Liver (tissue), 10 donors: ENCODE measurements at places on chromosomes 7 and 10.

DNA sequence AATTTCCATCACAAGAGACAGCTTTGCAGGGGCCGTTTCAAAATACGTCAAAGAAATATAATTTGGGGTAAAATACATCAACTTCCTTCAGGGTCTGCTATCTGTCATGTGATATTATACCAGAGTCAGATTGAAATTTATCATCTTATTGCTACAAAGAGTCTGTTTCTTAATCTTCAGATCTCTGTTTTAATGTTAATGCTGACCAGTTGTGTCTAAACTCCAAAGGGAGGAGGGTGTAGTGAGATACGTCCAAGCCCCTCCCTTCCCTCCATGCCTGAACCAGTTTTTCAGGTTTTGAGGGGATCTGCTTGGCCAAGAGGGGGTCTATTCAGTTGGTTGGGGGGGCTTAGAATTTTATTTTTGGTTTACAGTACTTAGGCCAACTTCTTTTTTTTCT lies 891.6 kb downstream of the GRM8 start:
- DNase-seq, result no peak

DNA sequence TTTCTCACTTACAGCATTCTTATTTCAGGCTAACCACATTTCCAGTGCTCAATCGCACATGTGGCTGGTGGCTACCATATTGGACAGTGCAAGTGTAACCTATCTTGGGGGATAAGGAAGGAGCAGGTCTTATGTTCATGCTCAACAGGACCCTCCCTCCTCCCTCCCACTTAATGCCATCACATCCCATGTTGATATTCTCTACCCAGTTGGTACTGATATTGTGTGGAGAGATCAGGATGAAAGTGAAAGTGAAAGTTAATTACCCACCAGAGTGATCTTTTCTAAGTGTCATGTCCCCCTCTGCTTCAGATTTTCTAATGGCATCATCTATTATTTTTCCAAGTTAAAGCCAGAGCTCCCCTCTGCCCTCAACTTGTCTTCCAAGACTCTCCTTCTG lies 91.6 kb downstream of the BMPER start:
- DNase-seq, result no peak

DNA sequence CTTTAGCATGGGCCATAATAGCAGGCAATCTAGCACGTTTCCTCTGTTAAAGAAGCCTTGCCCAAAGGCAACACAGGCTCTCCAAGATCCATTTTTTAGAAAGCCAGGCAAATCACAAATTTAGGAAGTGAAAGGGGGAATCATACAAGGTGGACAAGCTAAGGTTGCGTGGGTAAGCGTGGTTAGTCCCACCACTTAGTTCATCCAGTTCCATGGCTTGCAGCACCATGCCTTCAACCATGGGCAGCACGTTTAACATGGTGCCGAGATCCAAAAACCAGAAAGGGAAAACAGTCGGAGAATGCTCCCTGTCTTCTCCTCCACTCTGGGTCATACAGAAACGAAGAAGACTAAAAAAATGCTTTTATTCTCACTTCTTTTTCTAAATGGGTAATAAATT lies 234.4 kb upstream of the IMMP2L start:
- no peak for DNase-seq

DNA sequence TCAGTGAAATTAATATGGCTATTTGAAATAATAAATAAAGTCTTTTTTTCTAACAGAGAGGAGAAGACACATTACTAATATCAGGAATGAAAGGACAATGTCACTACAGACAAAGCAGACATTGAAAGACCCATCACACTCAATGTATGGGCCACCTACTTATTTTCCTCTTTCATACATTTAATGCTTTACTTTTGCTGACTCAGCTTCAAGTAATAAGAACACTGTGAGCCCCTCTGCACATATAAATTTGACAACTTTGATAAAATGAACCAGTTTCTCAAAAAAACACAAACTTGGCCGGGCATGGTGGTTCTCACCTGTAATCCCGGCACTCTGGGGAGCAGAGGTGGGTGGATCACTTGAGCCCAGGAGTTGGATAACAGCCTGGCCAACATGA lies 664.2 kb upstream of the COBL start:
- DNase-seq, result no peak

GRCh38 chr7:55534262-55534915 lies 37.9 kb downstream of the VOPP1 start:
- no peak for DNase-seq

- no peak for DNase-seq
Measured at GRCh38 chr7:131649003-131649541, 92.6 kb upstream of the PODXL start.

DNA sequence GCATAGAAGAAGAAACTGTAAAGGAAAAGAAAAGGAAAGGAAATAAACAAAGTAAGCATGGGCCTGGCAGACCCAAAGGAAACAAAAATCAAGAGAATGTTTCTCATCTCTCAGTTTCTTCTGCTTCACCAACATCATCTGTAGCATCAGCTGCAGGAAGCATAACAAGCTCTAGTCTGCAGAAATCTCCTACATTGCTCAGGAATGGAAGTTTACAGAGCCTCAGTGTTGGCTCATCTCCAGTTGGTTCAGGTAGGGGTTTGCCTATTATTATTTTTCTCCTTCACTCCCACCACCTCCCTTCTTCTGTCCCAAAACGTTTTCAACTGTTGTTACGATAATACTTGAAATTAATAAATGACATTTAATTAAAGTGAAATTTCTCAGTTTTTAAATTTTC lies 139.6 kb downstream of the MLLT10 start:
- no peak for DNase-seq

DNA sequence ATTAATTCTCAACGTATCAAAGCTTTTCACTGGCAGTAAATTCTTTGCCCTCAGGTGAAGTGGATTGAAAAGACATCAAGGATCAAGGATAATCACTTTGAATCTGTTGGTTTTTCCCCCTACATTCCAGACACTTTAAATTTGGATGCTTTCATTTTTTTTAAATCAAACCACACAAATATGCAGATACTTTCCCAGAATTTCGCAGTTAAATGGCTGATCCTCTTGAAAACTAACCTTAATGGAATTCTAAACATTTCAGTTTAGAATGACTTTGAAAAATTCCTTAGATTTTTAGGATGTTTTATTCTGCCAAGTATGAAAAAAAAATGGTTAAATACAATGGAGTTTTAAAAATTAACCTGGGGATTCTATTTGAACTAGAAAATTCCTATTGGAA lies 325.9 kb downstream of the GFRA1 start:
- no peak for DNase-seq

DNA sequence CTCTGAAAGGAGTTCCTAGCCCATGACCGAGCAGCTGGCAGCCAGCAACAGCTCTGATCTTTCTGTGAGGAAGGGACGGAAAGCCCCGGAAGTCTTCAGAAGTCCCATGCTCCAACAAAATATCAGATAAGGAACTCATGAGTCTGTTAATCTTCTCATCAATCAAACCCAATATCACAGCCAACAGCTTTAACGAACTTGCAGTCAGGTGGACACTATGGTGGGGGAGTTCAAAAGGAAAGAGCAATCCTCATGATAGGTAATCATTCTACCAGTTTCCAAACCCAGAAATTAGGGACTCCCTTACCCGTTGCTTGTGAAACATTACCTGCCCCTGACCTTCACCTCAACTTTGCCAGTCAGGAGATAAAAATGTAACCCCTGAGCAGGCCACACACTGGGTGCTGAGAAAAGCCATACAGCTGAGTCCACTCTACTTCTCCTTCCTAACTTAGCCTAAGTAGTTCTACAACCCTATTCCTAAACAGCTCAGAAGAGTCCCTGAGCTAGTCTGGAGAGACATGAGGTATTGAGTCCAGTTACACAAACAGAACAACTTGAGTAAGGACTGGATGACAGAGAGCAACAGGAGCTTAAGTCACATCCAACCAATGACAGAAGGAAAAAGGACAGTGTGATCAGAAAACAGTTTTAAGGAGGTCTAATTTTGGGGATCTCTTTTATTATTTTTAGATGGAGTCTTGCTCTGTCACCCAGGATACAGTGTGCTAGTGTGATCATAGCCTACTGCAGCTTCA lies 2.2 kb downstream of the NDST2 start:
- DNase-seq, result no peak

- DNase-seq, result no peak
Measured at GRCh38 chr10:100122780-100123179, 41.1 kb upstream of the CPN1 start.

DNA sequence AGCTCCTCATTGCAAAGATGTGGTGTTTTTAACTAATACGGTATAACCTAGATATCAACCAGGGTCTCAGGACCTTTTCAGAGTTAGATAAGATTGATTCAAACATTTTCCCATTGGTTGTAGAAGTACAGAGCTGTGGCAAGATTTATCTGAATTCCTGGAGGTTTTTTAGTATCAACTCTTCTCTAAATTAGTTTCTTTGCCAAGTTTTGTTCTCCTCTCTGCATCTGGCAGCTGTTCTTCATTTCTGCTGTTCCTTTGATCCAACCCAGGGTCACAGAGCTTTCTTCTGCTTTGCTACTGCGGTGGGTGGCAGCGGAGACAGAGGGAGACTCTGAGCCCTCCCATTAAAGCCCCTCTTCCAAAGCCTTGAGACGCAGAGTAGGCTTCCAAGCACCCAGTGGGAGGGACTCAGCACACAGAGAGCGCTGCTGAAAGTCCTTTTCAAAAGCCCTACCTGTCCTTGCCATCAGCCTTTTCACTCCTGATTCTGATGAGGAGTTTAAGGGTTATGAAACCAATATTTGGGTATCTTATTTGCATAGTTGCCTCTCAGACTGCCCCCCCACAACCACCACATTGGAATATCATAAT lies 146.3 kb upstream of the EEPD1 start:
- DNase-seq, result no peak

GRCh38 chr10:1465418-1465911 lies 271.9 kb downstream of the ADARB2 start:
- DNase-seq, result no peak

GRCh38 chr10:124575107-124576035 lies 113.7 kb downstream of the LHPP start:
- DNase-seq, result no peak

- no peak for DNase-seq
Measured at GRCh38 chr7:149196151-149196704, 882 bp downstream of the ZNF282 start.

DNA sequence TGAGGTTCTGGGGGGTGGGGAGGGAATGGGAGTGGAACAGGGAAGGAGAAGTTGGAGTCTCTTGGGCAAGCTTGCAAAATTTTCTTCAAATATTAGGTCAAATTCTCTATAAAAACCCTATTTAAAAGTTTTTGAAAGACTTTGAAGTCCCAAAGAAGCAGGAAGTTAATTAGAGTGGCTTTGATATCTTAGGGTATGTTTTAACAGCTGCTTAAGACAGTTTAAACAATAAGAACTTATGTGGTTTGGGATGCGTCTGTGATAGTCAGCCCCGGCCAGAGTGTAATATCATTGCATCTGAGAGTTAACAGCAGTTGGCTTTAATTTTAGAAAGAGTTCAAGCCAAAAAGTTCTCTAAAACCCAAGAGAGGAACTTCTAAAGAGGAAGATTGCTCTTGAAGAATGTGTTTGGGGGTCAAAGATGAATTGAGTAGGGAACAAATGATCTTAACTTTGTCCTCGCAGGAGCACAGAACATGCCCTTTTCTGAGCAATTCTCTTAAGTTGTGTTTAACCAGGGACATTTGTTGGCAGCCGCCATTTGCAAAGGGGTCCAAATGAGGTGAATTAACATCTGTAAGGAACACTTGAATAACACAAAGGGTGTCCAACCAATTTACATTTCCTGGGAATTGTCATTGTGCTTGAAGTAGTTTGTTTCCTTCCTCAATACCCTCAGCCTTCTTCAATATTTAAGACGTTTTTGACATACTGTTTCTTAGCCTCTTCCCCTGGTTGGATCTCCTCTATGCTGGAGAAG lies 182.4 kb downstream of the PTEN start:
- DNase-seq, result no peak

- DNase-seq, result no peak
Measured at GRCh38 chr7:30181736-30182522, 47.1 kb downstream of the MTURN start.

GRCh38 chr10:78170026-78170475 lies 136.4 kb downstream of the RPS24 start:
- no peak for DNase-seq

GRCh38 chr10:43461950-43462349 lies 25.0 kb downstream of the ZNF487 start:
- no peak for DNase-seq

DNA sequence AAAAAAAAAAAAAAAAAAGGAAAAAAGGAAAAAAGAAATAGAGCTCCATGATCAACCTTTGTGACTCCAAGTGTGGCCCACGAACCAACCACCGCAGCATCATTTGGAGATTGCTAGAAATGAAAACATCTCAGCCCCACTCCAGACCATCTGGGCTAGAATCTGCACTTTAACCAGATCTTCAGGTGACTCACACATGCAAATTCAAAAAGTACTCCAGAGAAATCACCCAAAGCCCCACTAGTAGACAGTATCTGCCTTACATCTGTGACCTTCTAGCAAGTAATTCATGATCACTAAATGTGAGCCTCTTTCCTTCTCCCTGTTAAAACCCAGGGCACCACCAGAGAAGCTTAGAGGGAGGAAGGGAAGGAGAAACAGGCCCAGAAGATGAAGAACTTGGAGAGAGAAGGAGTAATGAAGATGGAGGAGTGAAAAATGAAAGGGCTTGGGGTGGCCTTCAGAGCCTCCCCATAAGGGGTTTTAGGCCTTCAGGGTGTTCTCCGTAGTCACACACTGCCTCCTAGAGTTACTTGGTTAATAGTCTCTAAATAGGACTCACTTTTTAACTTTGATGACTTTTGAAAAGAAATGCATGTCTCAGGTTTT lies 94.0 kb downstream of the SLC37A3 start:
- no peak for DNase-seq
